ENCODE measurements at places on chromosomes 1 and 21.

DNA sequence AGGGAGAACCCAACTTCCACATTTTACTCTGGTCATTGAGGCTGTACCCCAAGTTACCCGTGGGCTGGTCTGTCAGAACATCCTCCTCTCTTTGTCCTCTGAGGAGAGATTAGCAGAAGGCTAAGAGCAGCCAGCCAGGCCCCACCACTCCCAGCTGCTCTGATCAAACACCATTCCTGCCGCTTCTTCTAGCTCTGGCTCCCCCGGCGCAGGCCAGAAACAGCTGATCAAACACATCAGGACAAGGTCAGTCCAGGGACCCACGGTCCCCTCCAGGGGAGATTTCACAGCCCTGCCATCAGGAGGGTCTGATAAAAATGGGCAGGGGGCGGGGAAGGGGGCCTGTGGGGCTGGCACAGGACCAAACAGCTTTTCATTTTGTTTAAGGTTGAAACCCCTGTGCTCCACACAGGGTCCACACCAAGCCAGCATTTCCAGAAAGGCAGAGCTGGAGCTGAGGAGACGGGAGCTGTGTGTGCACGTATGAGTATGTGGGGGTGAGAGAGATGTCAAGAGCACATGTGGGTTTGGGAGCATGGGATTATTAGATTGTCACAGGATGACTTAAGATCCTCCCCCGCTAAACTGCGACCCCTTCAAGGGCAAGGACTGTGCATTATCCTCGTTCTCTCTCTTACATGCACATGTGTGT is 29.9 kb upstream of the EPHA8 start:
- DNase-seq = no peak

- DNase-seq = peak; percentile 68
Observed at GRCh38 chr1:41806472-41807155, 112.1 kb downstream of the HIVEP3 start.

GRCh38 chr1:110870721-110871388 is 2.1 kb upstream of the CD53 start:
- no peak for DNase-seq

GRCh38 chr1:167977245-167977644 is 40.4 kb upstream of the MPC2 start:
- DNase-seq = no peak

GRCh38 chr1:162213281-162213912 is 143.9 kb downstream of the NOS1AP start:
- no peak for DNase-seq

DNA sequence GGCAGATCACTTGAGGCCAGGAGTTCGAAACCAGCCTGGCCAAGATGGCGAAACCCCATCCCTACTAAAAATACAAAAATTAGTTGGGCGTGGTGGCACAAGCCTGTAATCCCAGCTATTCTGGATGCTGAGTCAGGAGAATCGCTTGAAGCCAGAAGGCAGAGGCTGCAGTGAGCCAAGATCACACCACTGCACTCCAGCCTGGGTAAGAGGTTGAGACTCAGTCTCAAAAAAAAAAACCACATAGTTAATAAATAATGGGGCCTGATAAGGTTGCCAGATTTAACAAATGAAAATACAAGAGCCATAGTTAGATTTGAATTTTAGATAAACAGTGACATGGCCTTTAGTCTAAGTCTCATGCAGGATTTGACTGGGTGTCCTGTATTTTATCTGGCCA is 175.7 kb downstream of the ZZZ3 start:
- DNase-seq = no peak

DNA sequence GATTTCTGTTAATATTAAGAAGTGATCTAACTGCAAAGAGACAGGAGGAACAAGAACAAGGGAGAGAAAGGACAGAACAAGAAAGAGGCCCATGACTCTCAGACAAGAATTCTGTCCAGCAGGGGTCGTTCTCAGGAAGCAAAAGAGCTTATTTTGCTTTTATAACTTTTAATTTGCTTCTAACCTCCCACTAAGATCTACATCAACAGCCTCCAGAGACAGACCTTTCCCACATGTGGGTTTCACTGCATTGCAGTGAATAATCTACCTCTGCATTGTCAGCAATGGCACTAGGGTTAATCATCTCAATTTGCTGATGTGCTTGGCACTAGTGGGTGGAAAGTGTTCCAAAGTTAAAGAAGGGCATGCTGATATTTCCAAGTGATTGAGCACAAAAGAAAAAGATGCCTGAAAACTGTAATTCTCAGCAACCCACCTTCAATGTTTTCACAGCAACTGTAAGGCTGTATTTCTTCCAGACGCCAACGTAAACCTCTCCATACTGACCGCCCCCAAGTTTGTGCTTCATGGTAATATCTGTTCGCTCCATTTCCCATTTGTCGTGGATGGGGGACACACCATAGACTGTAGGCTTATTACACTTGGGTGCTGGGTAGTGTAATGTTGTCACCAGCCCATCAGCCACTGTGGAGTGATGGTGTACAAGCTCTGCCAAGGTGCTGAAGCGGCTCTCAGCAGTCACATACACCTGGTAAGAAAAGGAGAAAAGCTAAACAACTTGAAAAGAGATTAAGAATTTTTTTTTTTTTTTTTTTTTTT is 39.5 kb downstream of the TOR3A start:
- no peak for DNase-seq

DNA sequence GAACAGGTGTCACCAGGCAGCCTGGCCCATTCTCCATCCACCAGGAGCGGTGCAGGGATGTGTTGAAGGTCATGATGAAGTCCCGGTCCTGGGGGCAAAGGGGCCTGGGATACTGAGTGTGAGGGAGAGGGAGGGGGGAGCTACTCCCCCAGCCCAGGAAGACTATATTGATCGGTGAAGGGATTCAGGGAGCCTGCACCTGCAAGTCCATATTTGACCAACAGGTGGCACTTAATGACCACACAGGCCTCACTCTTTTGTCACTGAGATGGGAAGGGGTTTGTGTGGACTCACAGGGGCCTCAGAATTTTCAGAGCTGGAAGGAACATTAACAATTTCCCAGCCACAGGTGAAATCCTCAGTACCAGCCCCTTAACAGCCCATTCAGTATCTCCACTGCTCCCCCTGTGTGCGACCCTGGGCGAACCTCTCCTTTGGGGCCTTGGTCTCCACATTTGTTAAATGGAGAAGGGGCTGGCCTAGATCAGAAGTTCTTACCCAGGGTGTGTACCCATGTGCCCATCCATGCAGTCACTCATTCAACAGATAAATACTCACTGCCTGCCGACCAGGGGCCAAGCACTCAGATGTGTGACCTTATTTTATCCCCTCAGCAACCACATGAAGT is 55.6 kb downstream of the NKAIN1 start:
- DNase-seq = no peak

DNA sequence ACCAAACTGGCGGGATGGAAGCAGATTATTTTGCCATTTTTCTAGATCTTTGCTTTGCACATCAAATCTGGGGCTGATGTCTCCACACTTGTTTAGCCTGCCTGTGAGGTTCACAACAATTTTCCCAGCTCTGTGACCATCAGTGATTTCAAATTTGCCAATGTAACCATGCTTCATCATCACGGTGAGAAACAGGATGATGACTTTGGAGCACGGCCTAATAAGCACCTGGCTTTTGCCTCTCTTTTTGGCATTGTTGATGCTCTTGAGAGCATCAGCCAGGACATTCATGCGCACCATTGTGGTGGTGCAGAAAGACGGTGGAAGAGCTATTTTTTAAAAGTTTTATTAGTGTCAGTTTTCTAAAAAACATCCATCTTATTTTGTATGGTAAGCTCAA is 50.1 kb downstream of the IARS2 start:
- DNase-seq = no peak

DNA sequence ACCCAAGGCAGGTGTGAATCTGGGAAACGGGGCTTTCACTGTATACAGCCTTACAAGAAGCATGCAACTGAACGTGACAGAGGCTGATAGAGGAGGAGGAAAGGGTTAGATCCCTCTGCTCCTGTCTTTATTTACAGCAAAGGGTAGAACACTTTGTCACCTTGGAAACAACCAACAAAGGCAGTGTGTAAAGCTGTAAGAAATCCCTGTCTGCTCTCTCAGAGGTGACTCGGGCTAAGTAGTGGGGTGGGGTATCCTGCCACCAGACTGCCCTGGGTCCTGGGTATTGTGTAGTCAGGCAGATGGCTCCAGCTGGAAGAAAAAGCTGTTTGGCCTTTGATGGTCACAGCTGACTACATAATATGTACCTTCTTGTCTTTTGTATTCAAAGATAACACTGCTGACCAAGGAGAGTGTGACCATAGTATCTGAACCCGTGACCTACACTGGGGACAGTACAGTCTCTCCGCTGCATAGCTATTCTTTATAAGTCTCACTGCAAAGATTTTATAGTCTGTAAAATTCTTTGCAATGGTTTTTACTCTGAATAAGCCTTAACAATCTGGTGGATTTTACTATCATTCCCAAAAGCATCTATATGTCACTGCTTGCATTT is 22.1 kb upstream of the POU2F1 start:
- DNase-seq = no peak

- DNase-seq = no peak
Observed at GRCh38 chr1:239274242-239274830, 112.0 kb upstream of the CHRM3 start.

GRCh38 chr1:33050221-33051076 is 13.8 kb upstream of the AK2 start:
- DNase-seq = no peak

Measured in activated CD8-positive, alpha-beta memory T cell treated with anti-CD3 and anti-CD28 coated beads for 4 hours (primary cell).